ENCODE measurements at places on chromosomes 4 and X. TPM values are rescaled to one million over a fixed set of nuclear protein-coding genes. Genes with fewer than 3 reads are reported as not detected.

RBMXL3 gene
- polyA plus RNA-seq = not detected

F9 gene
- polyA plus RNA-seq = not detected

GRCh38 chr4:57064811-57065711, 45.1 kb downstream of the IGFBP7 start:
- DNase-seq = no peak

GRCh38 chr4:146124023-146124680, 51.4 kb upstream of the LSM6 start:
- DNase-seq = no peak

- DNase-seq = no peak
Measured at GRCh38 chr4:69649629-69650028, 3.4 kb downstream of the UGT2A1 start.

- DNase-seq = no peak
Measured at GRCh38 chr4:7411896-7412553, 22.7 kb downstream of the PSAPL1 start.

DNA sequence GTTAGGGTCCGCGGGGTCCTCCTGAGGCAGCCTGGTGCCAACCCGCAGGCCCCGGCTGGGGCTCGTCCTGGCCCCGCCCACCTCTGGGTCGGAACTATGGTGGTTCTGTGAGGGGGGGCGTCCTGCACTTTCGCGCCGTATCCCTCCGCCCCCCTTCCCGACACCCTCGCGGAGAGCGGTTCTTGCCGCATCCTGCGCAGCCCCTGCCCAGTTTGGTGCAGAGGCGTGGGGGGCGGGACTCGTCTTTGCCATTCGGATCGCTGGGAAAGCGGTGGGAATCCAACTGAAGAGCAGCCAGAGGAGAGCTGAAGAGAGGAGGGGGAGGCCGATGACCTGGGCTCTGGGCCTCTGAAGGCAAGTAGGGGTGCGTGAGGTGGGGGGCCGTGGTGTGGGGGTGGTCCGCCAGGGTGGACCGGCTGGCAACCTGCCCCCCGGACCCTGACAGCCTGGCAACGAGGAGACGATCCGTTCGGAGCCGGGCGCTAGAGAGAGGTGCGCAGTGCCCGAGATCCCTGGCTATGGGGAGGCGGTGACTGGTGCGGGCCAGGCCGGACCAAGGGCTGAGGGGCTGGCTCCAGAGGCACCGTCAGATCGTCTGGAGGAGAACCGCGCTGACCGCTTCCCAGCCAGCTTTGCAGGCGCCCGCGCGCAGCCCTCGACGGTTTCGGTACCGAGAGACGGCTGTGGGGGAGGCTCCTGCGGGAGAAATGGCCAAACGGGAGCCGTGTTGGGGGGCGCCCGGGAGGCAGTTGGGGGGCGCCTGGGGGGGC, at the start of gene GPRASP1:
GPRASP1 (plus strand) TSS at position 242 of the 770 bp plus-strand sequence. CDS start 2,431 bp downstream, outside the sequence.
- peak; percentile 60 for DNase-seq

GRCh38 chrX:45518552-45518951, 317.9 kb upstream of the DIPK2B start:
- no peak for DNase-seq

DNA sequence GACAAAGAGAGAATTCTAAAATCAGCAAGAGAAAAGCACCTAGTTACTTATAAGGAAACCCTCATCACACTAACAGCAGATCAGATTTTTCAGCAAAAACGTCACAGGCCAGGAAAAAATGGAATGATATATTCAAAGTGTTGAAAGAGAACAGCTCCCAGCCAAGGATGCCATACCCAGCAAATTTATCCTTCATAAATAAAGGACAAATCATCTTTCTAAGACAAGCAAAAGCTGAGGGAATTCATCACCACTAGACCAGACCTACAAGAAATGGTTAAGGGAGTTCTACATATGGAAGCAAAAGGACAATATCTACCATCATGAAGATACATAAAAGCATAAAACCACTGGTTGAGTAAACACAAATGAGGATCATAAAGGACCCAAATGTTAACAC, 53.6 kb downstream of the MANBA start:
- DNase-seq = no peak
